ENCODE measurements at places on chromosomes 3 and 15.

- no peak for DNase-seq
These were observed 931.9 kb downstream of the IGSF11 start for GRCh38 chr3:118102737-118103136.

DNA sequence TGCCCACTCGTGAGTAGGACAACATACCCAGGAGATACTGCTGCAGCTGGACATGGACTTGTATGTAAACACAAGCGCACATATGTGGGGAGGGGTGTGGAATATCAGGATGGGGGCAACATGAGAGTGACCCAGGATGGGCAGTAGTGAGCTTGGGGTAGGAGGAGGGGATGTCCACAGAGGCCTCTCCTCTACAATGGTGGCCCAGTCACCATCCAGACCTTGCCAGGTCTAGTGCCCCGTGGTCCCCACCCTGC, 266 bp upstream of the ZBTB47 start:
- DNase-seq = no peak

DNA sequence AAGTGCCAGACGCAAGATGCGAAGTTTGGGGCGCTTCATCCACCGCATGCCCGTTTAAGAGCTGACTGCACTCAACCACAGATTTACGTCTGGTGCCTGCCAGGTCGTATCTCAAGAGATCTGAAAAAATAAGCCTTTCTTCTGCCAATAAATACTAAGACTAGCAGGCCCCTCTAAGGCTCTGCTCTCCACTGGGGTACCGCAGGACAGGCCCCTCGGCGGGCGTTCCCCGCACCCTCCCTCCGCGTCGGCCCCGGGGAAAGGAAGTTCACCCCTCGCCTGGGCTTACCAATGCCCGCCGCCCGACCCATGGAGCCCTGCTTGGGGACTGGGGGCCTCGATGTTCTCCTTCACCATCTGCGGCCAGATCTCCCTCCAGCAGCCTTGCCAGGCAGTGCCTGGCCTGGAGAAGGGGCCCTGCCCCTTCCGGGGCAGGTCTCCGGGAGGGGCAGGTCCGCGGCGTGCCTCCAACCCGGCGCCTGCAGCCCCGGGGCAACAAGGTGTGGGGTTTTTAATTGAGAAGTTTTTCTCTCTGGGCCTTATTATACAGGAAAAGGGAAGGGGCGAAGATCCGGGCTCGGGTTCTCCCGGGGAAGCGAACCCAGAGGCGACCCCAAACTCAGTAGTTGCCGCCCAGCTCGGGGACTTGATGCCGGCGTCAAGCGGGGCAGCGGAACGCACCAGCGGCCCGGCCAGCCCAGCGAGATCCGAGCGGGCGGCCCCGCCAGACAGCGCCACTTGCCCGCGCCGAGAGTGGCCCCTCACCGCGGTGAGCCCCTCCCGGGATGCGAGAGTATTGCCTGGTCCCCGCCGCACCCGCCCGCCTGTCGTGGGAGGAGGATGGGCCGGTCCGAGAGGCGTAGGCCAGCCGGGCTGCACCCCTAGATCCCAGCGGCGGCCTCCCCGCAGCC, 735 bp downstream of the GOLGA8B start:
- peak; percentile 59 for DNase-seq

DNA sequence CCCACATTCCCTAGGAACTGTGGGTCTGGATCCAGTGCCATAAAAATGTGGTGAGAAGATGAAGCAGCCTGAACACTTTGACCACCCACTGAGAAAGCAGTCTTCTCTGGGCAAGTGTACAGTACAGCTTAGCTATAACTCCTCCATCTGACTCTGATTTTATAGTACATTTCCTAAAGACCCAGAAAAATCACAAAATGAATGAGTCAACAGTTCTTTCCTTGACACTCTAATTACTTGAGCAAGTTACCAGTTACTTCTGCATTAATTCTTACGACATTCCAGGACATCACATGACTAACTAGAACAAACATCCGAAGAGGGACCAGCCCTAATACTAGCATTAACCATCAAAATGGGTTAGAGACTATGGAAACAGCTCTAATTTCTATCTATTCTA, 148.1 kb upstream of the PEX5L start:
- DNase-seq = no peak

DNA sequence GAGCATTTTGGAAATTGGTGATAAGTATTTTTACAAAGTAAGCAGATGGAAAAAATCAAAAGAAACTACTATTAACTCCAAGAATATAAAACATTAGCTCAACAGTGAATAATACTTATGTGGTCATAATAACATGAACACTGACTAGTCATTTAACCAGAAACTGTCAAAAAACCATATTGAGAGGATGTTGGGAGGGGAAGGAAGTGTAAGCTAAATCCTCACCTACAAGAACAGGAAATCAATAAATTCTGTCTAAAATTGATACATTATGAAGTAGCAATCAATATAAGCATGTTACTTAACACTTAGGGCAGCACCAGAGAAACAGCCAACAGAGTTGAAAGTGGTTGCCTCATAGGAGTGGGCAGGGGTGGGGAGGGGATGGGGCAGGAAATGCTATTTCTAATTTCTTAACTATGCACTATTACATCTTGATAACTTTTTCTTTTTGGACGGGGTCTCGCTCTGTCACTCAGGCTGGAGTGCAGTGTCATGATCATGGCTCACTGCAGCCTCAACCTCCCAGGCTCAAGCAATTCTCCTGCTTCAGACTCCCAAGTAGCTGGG, 41.7 kb downstream of the CCR3 start:
- no peak for DNase-seq

GRCh38 chr15:58037723-58038301, 27.7 kb downstream of the ALDH1A2 start:
- no peak for DNase-seq

DNA sequence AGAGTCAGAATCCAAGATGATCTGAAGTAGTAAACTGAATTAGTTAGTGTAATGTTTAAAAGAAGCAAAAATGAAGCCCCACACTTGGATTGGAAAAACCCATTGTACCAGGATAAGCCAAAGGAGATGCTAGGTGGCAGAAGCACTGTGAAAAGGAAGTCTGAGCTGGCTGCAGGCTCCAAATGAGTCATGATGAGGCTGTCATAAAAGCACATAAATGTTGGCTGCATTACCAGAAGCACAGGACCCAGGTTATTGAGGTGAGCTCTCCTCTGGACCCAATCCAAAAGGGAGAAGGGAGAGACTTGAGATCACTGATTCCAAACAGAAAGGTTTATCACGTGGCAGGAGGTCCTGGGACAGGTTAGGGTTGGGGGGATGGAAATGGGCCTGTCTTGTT, 3.2 kb upstream of the ACAN start:
- DNase-seq = no peak

GRCh38 chr3:198030726-198031125, 70.7 kb downstream of the LMLN start:
- no peak for DNase-seq
